Neural progenitor cell (in vitro differentiated cells): ENCODE measurements at places on chromosomes 5 and 9.
A peak's percentile ranks its signal among the peaks of the same experiment; 100 is the strongest.

GRCh38 chr9:92183449-92183848, 68.2 kb upstream of the SPTLC1 start:
- no peak for DNase-seq

- DNase-seq = no peak
Measured at GRCh38 chr5:50547303-50547702, 106.2 kb upstream of the EMB start.

DNA sequence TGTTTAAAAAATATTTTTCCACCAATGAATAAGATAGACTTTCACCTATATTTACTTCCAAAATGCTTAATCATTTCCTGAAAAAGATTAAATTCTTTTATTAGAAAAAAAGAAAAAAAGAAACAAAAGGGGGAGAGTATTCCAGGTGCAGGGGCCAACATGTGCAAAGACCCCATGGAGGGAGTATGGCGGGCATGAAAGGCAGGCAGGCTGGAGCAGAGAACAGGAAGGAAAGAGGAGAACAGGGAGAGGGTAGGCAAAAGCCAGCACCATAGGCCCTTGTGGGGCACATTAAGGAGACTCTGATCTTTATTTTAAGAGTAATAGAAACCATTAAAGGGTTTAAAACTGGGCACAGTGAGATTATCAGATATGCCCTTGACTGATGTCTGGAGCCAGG, 16.5 kb upstream of the SAP30L start:
- no peak for DNase-seq

GRCh38 chr5:169970911-169971765, 9.2 kb downstream of the INSYN2B start:
- DNase-seq = no peak

DNA sequence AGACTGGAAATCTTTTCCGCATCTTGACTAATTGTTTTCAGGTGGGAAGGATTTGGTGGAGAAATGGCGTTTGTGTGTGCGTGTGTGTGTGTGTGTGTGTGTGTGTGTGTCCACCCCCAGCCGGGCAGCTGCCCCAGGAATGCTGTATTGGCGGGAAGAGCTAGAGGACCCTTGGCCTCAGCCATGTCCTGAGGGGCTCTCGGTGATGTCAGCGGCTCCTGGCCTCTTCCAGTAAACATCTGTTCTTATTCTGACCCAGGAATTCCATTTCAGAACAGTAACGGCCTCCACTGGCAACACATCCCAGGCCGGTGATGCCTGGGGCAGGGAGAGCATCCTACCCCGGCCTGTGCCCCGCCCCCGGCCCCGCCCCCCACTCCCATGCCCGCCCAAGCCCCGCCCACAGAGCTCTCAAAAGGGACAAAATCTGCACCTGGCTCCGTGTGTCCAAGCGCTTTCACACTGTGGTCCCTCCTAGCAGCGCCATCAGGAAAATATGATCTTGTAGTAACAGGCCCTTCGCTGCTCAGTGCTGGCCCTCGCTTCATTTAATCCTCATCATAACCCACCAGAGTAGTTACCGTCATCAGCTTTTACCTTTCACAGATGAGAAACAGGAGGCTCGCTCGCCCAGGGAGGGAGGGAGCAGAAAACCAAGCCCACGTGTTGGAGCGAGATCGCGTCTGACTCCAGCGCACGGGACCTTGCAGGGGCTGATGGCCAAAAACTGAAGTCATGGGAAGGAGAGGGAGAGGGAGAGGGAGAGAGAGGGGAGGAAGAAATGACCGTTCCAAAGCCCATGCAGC, 18.9 kb downstream of the ADAMTS2 start:
- DNase-seq = peak; percentile 74

- no peak for DNase-seq
Measured at GRCh38 chr9:86679909-86680308, 267.4 kb downstream of the GAS1 start.

DNA sequence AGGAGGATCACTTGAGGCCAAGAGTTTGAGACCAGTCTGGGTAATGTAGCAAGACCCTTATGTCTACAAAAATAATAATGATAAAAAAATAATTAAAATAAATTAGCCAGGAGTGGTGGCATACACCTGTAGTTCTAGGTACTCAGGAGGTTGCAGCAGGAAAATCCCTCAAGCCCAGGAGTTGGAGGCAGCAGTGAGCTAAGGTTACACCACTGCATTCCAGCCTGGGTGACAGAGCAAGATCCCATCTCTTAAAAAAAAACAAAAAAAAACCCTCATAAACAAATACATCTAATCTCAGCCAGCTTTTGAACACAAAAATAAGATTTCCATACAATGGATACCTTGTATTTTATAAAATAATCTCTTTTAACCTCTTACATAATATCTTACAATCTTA, 363.3 kb upstream of the KLF4 start:
- DNase-seq = no peak

DNA sequence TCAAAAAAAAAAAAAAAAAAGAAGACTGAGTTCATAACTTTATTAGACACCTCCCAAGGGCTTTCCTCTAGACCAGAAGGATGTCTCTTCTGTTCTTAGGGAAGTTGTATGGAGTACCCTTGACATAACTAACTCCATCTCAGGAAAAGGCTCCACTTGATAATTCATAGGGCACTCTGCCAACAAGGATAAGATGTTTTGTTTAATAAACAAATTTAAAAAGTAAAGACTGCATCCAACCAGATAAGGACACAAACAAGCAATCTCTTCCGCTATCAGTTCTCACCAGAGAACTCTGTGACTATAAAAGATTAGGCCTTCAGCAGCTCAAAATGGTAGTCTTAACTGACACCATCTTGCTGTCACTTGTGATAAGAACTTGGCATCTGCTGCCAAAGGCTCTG, 65.8 kb downstream of the SFXN1 start:
- no peak for DNase-seq

DNA sequence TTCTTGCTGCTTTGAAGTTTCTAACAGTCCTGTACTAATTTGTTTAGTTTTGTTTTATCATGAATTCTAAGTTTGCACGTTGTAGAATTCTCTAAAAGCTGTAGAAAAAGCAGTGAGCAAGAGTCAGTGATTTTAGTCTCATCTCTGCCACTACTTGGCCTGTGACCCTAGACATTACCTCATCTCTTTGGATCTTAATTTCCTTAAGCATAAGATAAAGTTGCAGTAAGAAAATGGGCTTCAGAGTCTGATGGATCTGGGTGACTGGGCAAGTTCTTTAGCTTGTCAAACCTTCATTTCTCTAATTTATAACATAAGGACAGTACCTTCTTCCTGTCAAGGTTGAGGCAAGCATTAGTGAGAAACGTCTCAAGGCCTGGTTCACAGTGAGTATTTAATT, 247.9 kb downstream of the DMRT2 start:
- DNase-seq = no peak
